NCI-H526 treated with DMSO at 0.1 percent for 48 hours (cell line): ENCODE measurements at places on chromosomes 12 and 14.

DNA sequence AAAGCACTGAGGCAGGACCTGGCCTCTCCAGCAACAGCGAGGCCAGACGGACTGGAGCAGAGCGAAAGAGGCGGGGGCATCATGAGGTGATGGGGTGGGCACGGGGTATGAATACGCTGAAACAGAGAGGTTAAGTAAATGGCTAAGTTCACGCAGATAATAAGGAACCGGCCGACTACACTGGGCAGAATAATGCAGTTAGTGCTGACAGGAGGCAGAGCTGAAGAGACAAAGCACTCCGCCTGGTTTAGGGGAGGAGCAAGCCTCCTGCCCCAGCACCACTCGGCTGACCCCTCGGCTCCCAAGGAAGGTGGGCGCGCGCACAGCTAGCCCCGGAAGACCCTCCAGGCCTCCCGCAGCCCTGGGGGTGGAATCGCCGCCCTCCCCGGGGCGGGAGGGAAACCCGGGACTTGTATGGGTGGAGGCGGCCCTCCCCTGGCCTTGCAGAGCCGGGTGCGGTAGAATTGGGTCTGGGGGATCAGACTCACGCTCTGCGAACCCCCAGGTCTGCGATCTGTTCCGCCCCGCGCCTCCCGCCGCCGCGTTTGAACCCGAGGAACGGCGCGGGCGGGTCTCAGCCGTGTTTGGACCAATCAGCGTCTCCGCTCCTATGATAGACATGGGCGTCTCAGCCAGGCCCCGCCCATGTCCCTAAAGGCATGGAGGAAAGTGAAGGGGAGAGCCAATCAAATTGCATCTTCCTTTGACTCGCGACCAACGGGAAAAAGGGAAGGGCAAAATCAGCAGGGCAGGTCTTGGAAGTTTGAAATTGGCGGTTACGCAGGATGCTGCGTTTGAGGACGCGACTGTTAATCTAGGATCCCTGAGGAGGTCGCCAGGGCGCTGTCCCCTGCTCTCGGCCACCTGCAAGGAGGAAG, at the start of gene CIT:
Gene CIT (minus strand): TSS at position 560 of the 878 bp plus-strand sequence. CDS start 1,152 bp downstream, outside the sequence.
- peak; percentile 92 for DNase-seq

DNA sequence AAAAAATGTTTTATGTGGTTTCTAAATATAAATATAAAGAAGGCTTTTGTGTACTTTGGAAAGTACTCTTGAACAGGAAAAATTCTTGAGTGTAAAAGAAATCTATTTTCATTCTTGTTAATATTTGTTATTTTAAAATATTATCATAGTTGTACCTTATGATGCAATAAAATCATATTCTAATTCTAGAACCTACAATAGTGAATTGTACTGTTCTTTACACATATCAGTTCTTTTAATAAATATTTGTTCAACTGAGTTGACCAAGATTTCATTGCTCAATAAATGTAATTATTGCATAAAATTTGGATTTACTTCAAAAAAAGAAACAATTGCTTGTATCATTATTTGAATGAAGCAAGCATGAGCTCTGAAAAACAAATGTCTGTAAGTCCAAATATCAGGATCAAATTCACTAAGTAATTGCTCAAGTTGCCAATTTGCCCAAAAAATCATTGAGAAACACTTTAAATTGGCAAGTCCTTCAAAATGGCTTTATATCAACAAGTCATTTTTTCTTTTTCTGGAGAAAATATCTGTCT, 191.6 kb upstream of the SLC16A7 start:
- DNase-seq = no peak

DNA sequence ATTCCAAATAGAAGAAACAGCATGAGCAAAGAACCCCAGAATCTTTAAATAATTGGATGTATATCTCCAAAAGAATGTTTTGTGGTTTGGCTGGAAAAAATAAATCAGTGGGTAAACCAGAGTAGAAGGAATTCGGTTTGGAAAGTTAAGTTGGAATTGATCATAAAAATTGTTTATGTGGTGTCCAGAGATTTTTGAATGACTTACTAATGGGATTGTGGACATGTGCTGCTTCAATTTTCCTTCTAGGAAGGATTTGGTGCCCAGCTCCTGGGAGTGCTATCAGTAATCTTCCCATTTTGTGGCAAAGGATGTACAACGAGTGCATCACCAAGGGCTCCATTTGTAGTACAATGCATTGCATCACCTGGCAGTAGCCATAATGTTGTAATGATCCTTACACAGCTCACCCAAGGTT, 224.8 kb downstream of the SLC16A7 start:
- no peak for DNase-seq

GRCh38 chr14:75051556-75051899, 261 bp upstream of the MLH3 start:
- no peak for DNase-seq

DNA sequence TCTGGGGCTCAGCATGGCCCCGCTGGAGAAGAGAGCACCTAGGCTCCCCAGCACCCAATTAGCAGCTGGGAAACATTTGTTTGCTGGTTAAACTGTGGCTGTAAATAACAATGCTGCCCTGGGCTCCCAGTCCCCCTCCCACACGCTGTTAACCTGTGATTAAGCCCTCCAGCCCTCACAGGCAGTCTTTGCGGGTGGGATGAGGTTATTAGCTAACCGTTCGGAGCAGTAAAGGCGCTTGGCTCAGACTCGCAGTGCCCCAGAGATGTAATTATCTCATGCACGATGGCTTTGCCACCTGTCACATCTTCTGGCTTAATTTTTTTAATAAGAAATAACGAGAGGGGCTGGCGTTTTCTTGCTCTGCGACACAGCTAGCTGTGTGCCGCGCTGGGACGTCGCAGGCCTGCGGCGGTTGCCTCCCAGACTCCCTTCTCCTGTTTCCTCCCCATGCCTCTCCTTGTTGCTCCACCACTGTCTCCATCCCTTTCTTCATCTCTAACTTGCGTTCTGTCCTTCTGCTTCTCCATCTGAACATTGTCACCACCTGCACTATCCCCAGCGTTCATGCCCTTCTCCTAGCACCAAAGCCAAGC, 239.2 kb upstream of the FKBP4 start:
- no peak for DNase-seq

DNA sequence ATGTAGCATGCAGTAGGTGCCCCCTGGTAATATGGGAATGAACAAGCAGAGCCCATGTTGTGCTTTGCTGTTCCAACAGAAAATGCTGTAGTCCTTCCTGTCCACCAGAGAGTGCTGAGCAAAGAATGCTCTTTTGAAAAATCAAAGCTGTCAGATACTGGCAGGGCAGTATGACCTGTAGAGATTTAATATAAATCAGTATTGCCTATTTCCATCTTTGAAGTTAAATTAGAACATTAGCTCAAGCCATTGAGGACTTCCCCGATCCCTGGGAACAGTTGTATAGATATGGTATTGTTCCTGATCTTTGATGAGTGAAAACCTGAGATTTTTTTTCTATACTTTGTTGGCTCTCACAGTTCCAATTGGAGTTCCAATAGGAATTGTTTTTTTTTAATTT, 13.0 kb downstream of the TTC8 start:
- no peak for DNase-seq

GRCh38 chr14:21557084-21557901, 22.6 kb downstream of the OR10G3 start:
- DNase-seq = peak; percentile 91

DNA sequence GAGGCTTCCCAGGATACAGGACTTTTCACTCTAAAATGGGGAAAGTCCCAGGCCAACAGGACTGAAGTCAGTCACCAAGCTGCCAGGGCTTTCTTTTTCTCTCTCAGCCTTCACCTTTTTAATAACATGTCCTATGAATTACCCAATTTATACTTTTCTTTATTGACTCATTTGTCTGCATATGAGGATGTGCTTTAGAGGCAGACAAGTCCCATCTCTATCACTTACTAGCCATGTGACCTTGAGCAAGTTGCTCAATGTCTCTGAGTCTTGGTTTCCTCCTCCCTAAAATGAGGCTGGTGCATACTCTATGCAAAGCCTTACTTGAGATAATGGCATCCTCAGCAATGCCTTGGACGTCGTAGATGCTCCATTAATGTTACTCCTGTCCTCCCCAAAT, 98.1 kb upstream of the TMPO start:
- DNase-seq = no peak

GRCh38 chr14:77009014-77009413, 19.5 kb downstream of the IRF2BPL start:
- no peak for DNase-seq

DNA sequence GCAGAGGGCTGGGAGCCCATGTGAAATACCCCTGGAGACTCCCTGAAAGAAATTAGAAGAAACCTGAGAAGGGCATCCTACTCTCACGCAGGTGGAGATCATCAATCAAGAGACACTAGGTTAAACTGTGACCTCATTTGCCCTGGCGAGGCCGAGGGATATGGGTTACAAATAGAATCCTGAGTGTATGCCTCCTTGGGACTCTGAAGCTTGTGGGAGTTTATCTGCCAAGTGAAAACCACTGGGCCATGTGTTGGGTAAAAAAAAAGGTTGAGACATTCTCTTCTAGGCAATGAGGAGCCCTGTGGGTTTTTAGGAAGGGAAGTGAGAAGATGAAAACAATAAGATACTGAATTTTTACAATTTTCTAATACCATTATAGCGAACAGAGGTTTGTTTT, 160.7 kb upstream of the ARID2 start:
- no peak for DNase-seq

- no peak for DNase-seq
Measured at GRCh38 chr12:110345963-110346362, 57.5 kb downstream of the ANAPC7 start.

DNA sequence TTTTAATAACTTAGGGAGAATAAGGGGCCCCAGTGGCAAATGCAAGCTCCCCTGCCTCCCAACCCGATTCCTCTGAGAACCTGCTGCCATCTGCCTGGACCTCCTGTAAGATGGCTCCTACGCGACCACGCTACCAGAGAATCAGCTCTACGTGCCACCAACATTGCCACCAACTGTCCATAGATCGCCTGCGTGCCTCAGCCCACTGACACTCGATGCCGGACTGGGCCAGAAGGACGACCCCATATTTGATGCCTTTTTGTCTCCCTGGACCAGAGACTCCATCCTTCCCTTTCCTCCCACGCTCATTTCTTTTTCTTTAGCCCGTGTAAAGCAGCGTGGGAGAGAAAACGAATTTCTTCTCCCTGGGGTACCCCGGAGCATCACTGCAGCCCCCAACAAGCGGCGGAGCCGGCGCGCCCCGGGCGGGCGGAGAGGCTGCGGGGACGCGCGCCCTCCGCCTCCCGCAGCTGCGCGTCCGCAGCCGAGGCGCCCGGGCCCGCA, 565 bp upstream of the KLHL42 start:
- DNase-seq = peak; percentile 33

GRCh38 chr12:31759632-31760459, 31.0 kb upstream of the AMN1 start:
- peak; percentile 74 for DNase-seq

- no peak for DNase-seq
Measured at GRCh38 chr12:80549298-80549697, 105.3 kb downstream of the PTPRQ start.

- DNase-seq = no peak
Measured at GRCh38 chr14:104159990-104160389, 21.6 kb downstream of the KIF26A start.

GRCh38 chr12:90301561-90302133, 593.0 kb upstream of the ATP2B1 start:
- no peak for DNase-seq

DNA sequence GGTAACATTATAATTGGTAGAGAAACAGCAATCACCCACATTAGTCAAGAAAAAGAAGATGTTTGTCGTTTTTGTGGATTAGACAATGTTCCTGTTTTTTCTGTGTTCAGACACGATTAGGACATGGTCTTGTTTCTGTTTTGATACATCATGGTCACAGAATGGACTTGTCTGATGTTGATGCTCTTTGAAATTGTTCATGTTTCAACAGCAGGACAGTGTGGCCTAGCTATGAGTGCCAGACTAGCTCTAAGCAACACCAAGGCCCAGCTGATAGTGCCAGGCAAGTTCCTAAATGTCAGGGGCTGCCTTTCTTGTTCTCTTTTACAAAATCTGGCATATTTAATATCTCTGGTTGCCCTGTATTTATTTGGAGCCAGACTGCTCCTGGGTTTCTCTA, 40.9 kb upstream of the TOMM20L start:
- DNase-seq = no peak

DNA sequence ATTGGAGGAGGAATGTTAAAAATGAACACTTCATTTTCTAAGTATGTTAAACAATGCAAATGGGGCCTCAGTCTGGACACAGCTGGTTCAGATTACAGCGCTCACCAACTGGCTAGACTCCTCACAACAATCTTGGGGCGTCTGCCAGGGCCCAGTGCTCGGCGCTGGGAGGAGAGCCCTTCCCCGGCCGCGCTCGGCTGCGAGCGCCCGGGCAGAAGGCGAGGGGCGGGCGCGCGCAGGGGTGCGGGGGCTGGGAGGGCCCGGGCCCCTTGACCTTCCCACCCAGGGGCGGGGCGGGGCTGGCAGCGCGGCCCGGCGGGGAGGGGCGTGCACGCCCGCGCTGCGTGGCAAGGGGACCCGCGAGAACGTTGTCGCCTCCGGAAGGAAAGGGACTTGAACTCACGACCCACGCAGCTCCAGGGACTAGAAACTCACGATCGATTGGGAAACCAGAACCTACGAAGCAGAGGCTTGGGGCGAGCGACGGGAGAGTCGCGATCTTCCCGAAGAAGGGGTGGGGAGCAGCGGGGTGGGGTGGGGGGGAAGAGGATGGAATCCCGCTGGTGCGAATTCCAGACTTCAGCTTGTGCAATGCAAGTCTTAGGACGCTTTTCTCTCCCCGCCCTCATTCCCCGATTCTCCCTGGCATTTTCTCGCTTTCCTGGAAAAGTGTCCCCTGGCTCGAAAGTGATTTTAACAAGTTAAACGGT, at the start of gene FBLN5:
Gene FBLN5 (minus strand): TSS at position 220 of the 710 bp plus-strand sequence. CDS start 465 bp downstream, outside the sequence.
- peak; percentile 6 for DNase-seq

- DNase-seq = no peak
Measured at GRCh38 chr12:1698720-1699119, 7.8 kb downstream of the ADIPOR2 start.

GRCh38 chr12:9708853-9709252, 24.0 kb downstream of the CLECL1 start:
- no peak for DNase-seq

DNA sequence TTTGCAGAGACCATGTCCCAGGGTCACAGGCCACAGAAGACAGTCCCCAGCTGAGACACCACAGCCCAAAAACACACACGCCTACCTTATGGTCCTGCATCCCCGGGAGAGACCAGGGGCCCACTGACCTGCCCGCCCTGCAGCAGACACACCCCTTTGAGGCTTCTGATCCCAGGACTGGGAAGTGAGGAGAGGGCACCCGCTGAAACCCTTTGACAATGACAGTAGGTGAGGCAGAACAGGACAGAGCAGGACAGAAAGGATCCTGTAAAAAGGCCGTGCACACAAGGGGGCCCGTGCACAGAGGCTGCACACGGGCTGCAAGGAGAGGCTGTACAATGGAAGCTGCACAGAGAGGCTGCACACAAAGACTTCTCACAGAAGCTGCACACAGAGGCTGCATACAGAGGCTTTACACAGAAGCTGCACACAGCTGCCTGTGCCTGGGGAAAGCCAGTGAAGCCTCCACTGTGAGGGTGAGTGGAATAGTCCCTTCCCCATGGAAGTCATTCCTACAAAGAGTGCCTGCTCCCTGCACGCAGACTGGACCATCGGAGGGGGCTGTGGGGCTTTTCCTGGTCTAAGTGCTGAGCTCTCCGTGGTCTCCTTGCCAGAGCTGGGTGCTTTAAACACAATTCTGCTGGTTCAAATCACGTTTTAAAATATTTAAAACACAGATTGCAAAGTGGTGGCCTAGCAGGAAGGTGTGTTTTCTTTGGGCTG, 16.6 kb upstream of the SFSWAP start:
- no peak for DNase-seq

- no peak for DNase-seq
Measured at GRCh38 chr12:11724888-11725311, 75.4 kb downstream of the ETV6 start.
